HEK293T (cell line): ENCODE measurements at places on chromosomes 16 and 17.
A peak's percentile ranks its signal among the peaks of the same experiment; 100 is the strongest.

GRCh38 chr17:76547183-76547641 lies 7.4 kb downstream of the PRCD start:
- peak; percentile 74 for DNase-seq

GRCh38 chr16:35510701-35511100 lies 2051.3 kb downstream of the TP53TG3F start:
- DNase-seq = no peak

GRCh38 chr17:60496041-60496440 lies 30.0 kb downstream of the APPBP2 start:
- DNase-seq = no peak

DNA sequence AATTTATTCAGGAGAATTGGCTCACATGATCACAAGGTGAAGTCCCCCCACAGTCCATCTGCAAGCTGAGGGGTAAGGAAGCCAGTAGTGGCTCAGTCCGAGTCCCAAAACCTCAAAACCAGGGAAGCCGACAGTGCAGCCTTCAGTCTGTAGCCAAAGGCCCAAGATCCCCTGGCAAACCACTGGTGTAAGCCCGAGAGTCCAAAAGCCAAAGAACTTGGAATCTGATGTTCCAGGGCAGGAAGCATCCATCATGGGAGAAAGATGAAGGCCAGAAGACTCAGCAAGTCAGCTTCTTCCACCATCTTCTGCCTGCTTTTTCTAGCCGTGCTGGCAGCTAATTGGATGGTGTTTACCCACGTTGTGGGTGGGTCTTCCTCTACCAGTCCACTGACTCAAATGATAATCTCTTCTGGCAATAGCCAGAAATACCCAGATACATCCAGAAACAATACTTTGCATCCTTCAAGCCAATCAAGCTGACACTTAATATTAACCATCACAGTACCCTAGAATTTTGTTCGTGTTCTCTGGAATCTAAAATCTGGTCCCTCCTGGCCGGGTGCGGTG lies 40.4 kb downstream of the TMEM114 start:
- no peak for DNase-seq

DNA sequence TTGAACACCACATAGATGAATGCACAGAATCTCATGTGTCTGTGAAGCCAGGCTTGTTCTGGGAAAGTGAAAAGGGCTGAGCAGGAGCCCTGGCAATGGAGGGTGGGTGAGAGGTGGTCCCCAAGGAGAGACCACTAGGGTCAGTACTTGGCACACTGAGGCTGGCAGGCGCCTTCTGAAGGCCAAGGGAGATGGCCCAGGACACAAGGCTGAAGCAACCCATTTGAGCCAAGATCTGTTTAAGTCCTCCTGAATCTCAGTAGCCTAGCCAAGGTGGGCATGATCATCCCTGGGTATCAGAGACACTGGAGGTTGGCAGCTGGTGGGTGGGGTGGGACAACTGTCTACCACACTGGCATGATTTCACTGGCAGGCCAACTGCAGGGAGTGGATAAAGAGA lies 1741.2 kb downstream of the TP53TG3F start:
- no peak for DNase-seq

DNA sequence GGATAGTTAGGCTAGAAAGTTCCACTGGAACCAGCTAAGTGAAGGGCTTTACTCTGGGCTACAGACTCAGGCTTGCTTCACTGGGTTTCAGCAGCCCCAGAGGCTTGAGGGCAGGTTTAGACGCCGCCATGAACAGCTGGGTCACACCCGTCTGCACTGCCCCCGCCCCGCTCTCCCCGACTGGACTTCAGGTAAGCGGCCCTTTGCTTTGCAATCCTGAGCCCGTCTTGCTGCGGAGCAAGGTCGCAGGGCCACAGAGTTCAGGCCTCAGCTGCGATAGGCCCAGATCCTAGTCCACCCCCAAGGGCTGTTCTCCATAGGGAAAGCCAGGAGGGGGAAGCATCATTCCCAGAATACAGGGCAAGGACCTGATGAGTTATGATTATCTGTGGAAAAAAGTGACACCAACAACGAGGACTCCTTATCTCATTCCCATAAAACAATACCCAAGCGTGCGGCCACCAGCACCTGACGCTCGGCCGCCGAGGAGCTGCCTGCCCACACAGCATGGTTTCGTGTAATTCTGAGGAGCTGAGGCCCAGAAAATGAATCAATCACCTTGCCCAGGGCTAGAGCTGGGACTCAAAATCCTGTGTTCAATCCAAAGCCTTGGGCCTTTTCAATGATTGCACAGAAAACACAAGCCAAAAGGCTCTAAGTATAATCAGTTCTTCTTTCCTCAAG lies 20.4 kb downstream of the MEAK7 start:
- no peak for DNase-seq

DNA sequence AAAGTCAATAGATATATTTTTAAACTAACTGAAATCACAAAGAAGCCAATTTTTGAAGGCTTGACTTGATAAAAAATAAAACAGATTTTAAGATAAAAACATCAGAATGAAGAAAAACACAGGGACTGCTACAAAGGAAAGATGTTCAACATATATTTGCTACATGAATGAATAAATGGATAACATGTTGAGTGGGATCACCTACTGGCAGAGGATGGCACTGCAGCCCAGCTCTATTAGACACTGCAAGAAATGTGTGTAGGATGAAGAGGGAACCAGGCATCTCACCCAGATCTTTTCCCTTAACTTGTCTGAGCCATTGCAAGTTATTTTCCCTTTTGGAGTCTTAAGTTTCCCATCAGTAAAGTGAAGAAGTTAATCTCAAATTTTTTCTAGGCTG lies 4.2 kb downstream of the AIPL1 start:
- DNase-seq = no peak
